NCI-H2171 treated with DMSO at 0.1 percent for 48 hours (cell line): ENCODE measurements at places on chromosomes 5 and 9.
A peak's percentile ranks its signal among the peaks of the same experiment; 100 is the strongest.

DNA sequence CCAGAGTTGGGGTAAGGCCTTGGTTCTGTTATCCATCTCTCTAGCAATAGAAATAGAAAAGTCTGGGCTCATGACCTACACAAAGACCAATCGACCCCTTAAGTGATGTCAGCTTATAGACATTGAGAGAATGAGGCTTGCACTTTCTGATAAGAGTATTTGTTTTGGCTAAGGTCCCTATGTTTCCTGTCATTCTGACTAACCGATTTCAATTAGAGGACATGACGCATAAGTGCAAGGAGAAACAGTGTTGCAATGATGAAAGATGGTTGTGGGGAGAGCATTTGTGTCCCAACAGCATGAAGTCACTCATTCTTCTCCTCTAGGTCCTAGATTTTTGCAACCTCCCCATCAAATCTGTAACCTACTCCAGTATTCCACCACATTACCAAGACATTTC lies 255.1 kb downstream of the MAT2B start:
- no peak for DNase-seq

GRCh38 chr9:129840034-129840433 lies 4.8 kb downstream of the USP20 start:
- DNase-seq: peak; percentile 88

DNA sequence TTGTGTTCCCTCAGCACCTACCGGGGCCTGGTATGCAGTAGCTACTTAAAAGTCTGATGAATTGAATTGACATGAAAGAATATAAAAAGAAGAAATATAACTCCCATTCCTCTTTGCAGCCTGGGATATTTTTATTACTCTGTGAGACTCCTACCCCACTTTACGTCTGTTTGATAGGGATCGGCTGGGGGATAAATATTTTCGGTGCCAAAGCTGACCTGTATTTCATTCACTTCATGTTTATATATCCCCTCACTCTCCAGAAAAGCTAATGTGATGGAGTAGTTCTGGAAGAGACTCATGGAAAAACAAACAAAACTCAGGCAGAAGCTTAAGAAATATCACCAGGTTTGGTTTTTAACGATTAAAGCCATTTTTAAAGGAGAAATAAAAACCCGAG lies 108.2 kb upstream of the TBC1D2 start:
- DNase-seq: no peak

- peak; percentile 69 for DNase-seq
Measured at GRCh38 chr5:156295431-156295830, 31.5 kb upstream of the SGCD start.

- DNase-seq: no peak
Measured at GRCh38 chr9:69195668-69196067, 21.6 kb downstream of the TJP2 start.

DNA sequence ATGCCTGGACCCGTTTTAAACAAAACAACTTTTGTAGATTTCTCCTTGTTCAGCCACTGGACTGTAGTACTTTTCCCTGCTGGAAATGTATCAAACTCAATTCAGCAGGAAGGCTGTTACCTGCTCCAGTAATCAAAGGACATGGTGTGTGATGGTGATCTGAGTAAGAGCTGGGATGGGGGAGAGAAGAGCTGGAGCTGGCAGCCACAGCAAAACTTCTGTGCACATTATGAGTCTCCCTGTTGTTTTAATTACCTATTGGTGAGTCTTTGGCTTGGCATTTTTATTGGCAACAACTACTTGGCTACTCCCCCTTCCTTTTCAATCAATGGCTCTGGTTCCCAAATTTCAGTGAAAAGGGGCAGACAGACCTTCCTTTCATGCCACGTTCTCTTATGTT lies 9.7 kb downstream of the NREP start:
- DNase-seq: no peak

DNA sequence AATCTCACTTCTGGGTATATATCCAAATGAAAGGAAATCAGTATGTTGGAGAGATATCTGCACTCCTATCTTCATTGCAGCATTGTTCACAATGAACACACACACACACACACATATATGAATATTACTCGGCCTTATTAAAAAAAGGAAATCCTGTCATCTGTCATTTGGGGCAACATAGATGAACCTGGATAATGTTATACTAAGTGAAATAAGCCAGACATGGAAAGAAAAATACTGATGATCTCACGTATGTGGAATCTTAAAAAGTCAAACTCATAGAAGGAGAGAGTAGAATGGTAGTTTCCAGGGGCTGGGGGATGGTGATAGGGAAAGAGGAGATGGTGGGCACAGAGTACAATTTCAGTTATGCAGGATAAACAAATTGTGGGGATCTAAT lies 100.3 kb downstream of the EMB start:
- DNase-seq: no peak

- DNase-seq: no peak
Measured at GRCh38 chr9:124458441-124458840, 8.2 kb downstream of the ADGRD2 start.
